ENCODE measurements at places on chromosomes 16 and 17.

GRCh38 chr17:81898029-81898866 lies 3.8 kb upstream of the NPB start:
- no peak for DNase-seq

DNA sequence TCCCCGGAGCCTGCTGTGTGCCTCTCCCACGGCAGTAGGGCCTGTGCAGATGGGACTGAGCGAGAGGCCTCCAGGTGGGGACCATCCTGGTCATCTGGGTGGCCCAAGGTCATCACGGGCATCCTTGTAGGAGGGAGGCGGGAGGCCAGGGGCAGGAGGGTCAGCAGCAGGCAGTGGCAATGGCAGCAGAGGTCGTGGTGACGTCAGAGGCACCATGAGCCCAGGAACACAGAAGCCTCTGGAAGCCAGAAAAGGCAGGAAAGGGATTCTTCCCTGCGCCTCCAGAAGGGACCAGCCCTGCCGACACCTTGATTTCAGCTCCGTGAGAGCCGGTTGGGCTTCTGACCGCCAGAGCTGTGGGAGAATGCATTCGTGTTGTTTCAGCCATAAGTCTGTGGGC lies 190.3 kb downstream of the BANP start:
- DNase-seq, result no peak

GRCh38 chr16:57240851-57241250 lies 4.2 kb upstream of the ARL2BP start:
- no peak for DNase-seq

- DNase-seq, result no peak
These were observed 9.3 kb upstream of the RNF135 start for GRCh38 chr17:30961209-30962188.

DNA sequence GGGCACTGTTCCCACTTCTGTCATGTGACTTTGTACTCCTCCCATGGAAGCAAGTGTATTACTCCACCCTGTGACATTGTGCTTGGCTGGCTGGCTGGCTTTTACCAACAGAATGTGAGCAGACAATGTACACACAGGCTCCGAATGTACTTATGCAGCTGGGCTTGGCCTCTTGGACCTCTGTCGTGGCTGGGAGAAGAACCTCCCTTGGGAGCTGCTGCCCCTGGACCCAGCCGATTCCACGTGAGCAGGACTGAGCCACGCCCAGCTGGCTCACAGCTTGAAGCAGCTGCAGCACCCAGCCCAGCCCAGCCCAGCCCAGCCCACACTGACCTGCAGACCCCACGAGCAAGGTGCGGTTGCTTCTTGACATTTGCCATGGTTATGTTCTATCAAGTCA lies 177.5 kb downstream of the RBFOX3 start:
- no peak for DNase-seq

DNA sequence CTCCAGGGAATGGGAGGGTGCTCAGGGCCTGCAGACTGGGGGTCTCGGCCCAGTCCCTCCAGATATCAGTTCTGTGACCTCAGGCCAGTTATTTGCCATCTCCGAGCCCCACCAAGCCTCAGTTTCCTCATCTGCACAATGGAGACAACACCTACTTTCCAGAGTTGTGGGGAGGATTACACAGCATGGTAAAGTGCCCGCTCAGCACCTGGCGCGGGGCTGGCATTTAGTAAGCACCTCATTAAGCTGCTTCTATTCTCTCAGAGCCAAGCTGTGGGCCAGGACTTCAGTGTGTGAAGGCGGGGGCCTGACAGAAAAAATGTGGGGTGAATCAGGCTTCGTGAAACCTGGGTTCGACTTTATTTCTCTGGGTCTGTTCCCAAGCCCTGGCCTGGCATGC lies 5.2 kb downstream of the FAM83G start:
- no peak for DNase-seq

- DNase-seq, result no peak
These were observed 146.5 kb downstream of the MAP2K6 start for GRCh38 chr17:69560987-69561441.

DNA sequence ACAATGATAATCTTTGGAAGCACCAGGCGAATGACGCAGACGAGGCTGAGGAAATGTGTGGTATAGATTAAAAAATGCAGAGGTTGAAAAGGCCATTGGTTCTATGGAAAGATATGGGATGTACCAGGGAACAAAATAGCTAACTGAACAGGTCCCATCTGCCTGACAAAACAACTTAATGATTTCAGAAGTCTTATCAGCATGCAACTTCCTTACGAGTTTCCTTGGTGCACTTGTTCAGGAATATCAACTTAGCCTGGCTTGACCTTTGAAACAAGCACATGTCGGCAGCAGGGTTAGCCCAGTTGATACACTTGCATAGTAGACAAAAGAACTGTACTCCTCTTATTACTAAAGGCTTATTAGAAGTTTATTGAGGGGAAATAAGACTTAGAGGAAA lies 90.9 kb upstream of the CDH11 start:
- DNase-seq, result no peak

- peak; percentile 74 for DNase-seq
These were observed 12.7 kb downstream of the KRT12 start for GRCh38 chr17:40854175-40854814.

DNA sequence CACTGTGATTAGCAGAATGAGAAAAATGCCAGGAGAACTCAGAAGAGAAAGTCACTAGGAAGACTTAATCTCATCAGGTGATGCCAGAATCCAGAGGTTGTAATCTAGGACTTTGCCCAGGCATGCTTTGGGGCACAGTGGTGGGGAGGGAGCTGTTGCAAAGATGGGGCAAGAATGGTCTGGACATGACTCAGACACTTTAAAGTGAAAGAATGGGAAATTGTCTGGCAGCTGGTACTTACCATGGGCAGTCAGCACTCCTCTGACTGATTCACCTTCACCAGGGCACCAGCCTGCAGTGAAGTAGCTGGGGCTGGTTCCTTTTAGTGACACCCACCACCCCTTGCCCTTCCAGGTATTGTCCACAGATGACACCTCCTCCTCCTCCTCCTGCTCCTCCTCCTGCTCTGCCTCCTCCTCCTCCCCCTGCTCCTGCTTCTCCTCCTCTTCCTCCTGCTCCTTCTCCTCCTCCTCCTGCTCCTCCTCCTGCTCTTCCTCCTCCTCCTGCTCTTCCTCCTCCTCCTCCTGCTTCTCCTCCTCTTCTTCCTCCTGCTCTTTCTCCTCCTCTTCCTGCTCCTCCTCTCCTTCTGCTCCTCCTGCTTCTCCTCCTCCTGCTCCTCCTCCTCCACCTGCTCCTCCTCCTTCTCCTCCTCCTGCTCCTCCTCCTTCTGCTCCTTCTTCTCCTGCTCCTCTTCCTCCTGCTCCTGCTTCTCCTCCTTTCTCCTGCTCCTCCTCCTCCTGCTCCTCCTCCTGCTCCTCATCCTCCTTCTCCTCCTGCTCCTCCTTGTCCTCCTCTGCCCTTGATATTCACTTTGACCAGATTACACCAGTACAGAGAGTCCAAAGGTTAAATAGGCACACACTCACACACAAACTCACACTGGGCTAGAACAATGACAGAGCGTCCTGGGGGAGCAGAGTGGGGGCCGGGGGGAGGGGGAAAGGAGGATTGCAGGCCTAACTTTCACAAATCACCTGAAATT lies at the start of gene CHD9NB:
Gene CHD9NB (minus strand): TSS at position 379 of the 983 bp plus-strand sequence. CDS start 8,739 bp downstream, outside the sequence.
- DNase-seq, result peak; percentile 89

DNA sequence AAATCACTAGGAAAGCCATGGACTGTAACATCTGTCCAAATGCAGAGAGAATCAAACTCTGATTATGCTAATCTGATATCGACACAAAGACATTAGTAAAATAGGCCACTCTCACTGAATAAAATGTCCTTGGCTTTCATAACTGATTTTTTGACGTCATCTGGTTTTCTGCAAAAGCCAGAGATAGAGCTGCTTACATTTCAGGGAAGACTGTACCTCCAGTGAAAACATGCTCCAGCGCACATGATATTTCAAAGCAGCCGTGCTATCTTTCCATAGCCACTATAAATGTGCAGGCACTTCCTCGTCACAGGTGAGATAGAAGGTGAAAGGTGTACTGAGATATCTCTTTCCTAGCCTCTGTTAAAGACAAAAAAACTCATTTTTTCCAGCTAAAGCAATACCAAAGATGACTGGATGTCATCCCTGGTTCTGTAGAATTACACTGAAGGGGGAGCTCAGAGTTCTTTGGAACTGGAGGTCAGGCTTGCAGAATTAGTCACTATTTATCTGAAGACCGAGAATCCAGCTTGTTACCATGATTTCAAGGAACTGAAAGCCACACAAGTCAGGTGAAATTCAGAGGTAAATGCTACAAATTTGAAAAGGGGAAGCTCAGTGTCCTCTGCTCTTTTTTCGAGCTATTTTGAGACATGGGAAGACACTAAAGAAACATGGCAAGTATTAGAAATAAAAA lies 249.5 kb downstream of the CA10 start:
- no peak for DNase-seq

- DNase-seq, result peak; percentile 64
These were observed at the start of gene GH2 for GRCh38 chr17:63881935-63882601. Gene GH2 (minus strand): TSS chr17:63881944. CDS start chr17:63881801, 143 bp downstream.

GRCh38 chr17:68172461-68172954 lies 75.3 kb upstream of the AMZ2 start:
- DNase-seq, result peak; percentile 52

DNA sequence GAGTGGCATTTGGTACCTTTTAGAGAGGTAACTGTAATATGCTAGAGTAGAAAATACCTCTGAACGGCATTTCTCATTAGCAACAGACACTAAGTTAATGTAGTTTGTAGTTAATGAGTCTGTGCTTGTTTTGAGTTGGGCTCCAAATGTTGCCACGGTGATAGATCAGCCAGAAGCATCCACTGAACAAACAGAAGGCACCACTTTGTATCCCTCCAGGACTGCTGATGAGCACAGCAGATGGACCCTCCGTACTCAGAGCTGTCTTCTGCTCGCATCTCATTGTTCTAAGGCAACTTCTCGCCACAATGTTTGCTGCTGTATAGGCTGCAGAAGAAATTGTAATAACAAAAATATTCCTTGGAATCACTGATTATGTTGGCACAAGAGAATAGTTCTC lies 56.1 kb downstream of the TNRC6C start:
- DNase-seq, result no peak

DNA sequence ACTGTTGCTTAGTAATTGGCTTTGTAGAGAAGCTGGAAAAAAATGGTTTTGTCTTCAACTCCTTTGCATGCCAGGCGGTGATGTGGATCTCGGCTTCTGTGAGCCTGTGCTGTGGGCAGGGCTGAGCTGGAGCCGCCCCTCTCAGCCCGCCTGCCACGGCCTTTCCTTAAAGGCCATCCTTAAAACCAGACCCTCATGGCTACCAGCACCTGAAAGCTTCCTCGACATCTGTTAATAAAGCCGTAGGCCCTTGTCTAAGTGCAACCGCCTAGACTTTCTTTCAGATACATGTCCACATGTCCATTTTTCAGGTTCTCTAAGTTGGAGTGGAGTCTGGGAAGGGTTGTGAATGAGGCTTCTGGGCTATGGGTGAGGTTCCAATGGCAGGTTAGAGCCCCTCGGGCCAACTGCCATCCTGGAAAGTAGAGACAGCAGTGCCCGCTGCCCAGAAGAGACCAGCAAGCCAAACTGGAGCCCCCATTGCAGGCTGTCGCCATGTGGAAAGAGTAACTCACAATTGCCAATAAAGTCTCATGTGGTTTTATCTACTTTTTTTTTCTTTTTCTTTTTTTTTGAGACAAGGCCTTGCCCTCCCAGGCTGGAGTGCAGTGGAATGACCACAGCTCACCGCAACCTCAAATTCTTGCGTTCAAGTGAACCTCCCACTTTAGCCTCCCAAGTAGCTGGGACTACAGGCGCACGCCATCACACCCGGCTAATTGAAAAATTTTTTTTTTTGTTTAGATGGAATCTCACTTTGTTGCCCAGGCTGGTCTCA lies 6.2 kb upstream of the TMEM235 start:
- DNase-seq, result no peak

GRCh38 chr17:1640329-1641064 lies 5.0 kb downstream of the SCARF1 start:
- no peak for DNase-seq

- DNase-seq, result no peak
These were observed 18.2 kb downstream of the MGAT5B start for GRCh38 chr17:76886395-76886794.

DNA sequence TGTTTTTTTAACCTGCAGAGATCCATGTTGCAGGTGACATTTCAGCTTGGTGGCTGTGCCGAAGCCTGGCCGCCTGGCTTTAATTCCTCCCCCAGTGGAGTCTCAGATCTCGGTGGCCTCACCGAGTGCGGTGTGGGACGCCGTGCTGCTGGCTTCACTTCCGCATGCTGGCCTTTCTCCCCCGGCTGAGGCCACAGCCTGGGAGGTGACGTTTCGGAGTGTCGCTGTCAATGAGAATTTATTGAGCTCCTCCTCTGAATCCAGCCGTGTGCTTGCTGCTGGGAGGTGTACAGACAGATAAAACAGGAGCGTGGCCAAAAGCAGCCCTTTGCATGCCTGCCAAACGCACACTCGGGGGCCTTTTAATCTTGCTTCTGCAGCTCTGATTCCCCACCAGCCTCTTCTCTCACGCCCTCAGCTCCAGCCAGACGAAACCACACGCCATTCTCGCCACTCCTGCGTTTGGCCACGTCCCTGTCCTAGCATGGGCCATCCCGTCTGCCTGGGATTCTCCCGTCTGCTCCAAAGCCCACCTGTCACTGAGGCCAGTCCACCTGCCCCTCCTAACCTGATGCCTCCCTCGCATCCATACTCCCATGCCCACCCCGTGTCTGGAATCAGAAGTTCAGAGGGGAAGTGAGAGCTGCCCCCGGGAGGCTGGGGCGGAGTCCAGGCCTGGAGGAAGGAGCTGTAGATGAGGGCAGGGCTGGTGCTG lies 3.6 kb downstream of the GSE1 start:
- no peak for DNase-seq

DNA sequence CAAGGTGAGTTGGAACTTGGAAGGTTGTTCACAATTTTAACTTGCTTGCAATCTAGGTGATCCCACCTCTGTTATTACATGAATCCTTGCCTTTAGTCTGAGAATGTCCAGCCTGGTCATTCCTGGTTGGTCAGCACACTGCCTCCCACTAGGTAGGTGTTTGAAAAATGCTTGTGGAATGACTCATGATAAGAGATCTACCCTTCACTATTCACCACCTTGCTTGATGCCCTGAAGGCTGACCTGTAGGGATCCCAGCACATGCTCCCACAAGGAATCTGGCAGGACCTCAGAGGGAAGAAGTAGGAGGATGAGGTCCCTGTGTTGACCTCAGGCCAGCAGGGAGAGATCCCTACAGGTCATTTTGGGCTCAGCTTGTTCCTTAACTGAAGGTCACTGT lies 30.2 kb upstream of the ABCA3 start:
- DNase-seq, result no peak

- DNase-seq, result no peak
These were observed 29.7 kb upstream of the PEMT start for GRCh38 chr17:17621254-17621653.

DNA sequence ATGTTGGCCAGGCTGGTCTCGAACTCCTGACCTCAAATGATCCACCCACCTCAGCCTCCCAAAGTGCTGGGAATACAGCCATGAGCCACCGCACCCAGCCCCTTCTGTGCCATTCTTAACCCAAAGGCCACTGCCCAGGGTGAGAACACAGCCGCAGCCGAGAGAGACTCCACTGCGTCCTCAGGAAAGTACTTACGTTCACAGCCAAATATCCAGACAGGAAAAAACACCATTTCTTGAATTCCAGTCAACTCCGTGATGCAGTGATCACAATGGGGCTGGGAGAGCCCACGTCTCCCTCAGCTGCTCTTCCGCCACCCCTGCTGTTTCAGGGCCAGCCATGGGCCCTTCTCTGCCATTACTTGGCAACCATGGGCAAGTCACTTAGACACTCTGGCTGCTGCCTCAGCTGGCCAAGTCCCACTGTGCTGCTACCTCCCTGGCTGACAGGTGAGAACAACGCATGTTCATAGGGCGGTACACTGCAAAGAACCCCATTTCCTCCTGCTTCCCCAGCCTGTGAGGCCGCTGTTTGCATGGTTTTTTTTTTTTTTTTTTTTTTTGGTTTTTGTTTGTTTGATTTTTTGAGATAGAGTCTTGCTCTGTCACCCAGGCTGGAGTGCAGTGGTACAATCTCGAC lies 4.3 kb downstream of the CDIP1 start:
- no peak for DNase-seq

All from LoVo (cell line).